Aorta (tissue), 5 donors: ENCODE measurements at places on chromosomes 6 and 20. TPM values are rescaled to one million over a fixed set of nuclear protein-coding genes. Genes with fewer than 3 reads are reported as not detected.

Gene RFX6
- polyA plus RNA-seq, result not detected

Gene PRR18
- not detected for polyA plus RNA-seq

Gene GNRH2
- 0.69 TPM for polyA plus RNA-seq

Gene TENT5A
- 21.7 TPM for polyA plus RNA-seq

Gene TGM2
- polyA plus RNA-seq, result 44.2 TPM

Gene CCR6
- polyA plus RNA-seq, result not detected
